Regular cardiac myocyte (primary cell): ENCODE measurements at places on chromosomes 12 and 14. TPM values are rescaled to one million over a fixed set of nuclear protein-coding genes. Genes with fewer than 3 reads are reported as not detected.

TSPAN19 gene
- not detected in 2 replicates for total RNA-seq

KRT71 gene
- not detected in 2 replicates for total RNA-seq

BHLHE41 gene
- total RNA-seq = 2.1 and 6.5 TPM in 2 replicates

OR4E2 gene
- not detected in 2 replicates for total RNA-seq

NEUROD4 gene
- not detected in 2 replicates for total RNA-seq

LRRC10 gene
- total RNA-seq = not detected in 2 replicates

INSM2 gene
- under 0.01 TPM in 1 of 2 replicates, not detected in the other for total RNA-seq
